ENCODE measurements at places on chromosomes 6 and 20. TPM values are rescaled to one million over a fixed set of nuclear protein-coding genes. Genes with fewer than 3 reads are reported as not detected.

GRCh38 chr6:37858363-37858762, 38.8 kb downstream of the ZFAND3 start:
- no peak for ATAC-seq

Gene MSH5
- 12.0 TPM for total RNA-seq

- ATAC-seq, result no peak
These were observed 127.0 kb downstream of the PKHD1 start for GRCh38 chr6:51960419-51960818.

- ATAC-seq, result no peak
These were observed 4.8 kb upstream of the RBPJL start for GRCh38 chr20:45301824-45302271.

GRCh38 chr6:18861204-18861603, 474.1 kb downstream of the RNF144B start:
- peak; percentile 99 for ATAC-seq

DNA sequence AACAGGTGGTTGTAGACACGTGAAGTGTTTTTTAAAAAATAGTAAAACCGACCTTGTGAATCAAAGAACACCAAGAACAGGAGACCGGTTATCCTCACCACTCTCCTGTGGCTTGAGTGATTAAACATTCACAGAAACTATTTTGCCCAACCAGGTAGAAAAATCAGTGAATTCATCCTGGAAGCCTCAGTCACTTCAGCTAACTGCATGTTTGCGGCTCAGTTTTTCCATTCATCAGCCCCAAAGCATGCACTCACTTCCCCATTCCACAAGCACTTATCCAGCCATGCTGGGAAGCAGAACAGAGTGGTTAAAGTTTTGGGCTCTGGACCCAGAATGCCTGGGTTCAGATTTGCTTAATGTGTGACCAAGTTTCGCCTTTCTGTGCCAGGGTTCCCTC, 2.4 kb downstream of the LRRN4 start:
- ATAC-seq, result no peak

All from esophagus mucosa (tissue), 1 donor.